ENCODE measurements at places on chromosomes 11 and 22. TPM values are rescaled to one million over a fixed set of nuclear protein-coding genes. Genes with fewer than 3 reads are reported as not detected.

Gene CYB5R2
- 0.54 TPM for total RNA-seq

Gene KAT5
- total RNA-seq, result 53.5 TPM

Gene CNGA4
- not detected for total RNA-seq

Gene KREMEN1
- 2.9 TPM for total RNA-seq

Gene H19
- 10.2 TPM for total RNA-seq

Gene FGF4
- total RNA-seq, result 0.14 TPM

Gene CCDC116
- 0.18 TPM for total RNA-seq

Gene RBMXL2
- total RNA-seq, result 0.18 TPM

Gene POU2AF2
- total RNA-seq, result 1.0 TPM

Gene APLNR
- 0.11 TPM for total RNA-seq

Gene MAJIN
- total RNA-seq, result 0.13 TPM

Gene ASCL2
- 0.47 TPM for total RNA-seq

Gene DDIAS
- 7.3 TPM for total RNA-seq

Gene APOA5
- total RNA-seq, result not detected

Gene MYO7A
- total RNA-seq, result 15.7 TPM

DNA sequence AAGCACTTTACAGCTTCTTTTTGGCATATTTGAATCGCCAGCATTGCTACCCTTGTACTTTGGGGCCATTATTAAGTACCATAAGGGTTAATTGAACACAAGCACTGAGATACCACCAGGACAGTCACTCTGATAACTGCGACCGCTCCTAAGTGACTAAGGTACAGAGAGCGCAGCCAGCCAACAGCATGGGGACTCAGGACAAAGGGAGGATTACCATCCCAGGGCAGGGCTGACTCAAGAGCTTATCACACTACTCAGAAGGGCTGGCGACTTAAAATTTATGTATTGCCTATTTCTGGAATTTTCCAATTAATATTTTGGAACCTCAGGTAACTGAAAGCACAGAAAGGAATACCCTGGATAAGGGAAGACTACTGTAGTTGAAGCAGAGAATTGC is 479 bp downstream of the ZNF280A start:
- no peak for ATAC-seq

DNA sequence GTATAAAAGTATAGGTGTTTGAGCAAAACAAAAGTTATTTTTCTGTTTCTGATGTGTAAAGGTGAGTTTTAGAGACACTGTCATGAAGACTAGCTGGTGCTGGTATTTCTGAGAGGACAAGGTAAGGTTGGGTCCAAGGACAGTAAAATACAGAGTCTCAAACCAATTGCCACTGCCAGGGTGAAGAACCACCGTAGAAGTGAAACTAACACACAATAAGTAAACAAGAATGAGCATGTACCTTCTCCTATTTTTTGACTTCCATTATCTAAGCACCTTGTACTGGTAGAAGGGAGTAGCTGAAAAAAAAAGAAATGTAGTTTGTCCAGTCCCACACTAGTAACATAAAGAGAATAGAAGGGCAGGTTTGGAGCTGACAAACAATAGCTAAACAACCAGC is 117.3 kb downstream of the TTC28 start:
- ATAC-seq, result no peak

DNA sequence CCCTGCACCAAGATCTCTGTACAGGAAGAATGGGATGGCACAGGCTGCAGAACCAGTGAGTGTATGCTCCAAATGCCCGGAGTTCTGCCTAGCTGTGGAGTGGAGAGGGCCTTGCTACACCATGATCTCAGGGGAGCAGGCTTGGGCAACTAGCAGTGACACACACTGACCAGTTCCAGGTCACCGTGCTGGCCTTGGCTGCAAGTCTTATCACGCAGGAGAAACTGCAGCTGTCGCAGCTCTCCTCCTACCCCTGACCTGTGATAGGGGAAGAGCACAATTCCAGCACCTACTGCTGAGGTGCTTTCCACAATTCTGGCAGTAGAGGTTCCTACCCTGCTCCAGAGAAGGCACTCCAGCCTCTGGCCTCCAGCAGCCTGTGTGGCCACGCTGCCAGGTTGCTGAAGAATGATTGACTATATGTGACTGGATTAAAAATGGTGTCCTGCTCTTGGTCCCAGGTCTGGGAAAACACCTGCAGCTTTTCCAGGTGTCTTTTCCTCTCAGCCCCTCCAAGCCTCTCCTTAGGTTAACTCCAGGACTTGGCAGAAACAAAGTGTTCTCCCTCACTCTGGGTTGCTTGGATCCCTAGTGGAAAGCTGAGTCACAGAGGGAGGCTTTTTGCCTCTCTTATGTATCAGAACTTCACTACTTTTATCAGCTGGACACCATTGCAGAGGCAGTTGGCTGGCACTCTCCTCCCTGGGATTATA is 43.3 kb upstream of the PTPN5 start:
- ATAC-seq, result no peak

DNA sequence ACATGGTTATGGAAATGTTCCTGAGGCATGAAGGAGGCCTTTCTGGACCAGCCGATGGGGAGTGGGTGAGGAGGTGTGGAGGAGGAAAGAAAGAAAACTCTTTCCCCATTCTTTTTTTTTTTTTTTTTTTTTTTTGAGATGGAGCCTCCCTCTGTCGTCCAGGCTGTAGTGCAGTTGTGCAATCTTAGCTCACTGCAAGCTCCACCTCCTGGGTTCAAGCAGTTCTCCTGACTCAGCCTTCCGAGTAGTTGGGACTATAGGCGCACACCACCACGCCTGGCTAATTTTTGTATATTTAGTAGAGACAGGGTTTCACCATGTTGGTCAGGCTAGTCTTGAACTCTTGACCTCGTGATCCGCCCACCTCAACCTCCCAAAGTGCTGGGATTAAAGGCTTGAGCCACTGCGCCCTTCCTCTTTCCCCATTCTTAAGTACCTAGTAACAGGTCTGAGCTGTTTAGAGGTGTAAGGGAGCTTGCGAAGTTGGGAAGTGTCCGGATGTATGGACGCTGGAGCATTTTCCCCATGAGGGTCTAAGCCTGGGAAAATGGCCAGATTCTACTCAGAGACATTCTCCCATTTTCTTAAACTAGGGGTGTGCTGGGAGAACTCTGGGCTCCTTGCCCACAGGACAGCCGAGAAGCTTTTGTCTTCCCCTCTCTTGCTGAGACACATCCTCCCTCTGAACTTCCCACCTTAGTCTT is 135.8 kb downstream of the TEAD1 start:
- no peak for ATAC-seq

DNA sequence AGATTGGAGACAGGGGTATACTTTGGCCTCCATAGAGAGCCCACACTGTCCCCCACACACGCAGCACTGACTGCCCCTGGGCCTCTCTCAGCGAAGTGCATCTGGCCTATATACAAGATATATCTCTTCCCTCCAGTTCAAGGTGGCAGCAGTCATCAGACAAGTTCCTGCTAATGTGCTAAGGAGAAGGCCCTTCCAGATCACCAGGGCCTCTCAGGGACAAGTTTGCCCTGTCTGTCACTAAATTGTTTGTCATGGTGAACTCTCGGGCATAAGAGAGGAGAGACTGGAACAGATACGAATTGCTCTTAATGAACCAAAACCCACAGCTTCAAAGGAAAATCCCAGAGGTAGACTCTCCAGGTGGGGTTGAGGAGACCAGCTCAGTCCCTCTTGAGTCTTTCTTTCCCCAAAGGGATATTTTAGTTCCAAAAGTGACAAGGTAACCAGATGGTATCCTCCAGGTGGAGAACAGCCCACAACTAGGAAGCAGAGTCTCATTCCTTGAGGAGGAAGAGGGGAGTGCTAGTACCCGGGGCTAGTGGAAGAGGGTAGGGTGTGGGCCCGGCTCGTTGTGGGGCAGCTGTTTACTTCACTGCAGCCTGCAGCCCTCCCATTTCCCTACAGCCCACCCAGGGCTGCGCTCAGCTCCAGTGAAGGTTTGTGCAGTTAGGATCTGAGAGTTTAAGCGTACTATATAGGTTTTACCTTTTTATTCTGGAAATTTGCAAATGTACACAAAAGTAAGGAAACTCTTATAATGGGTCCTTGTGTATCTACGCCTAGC is 2.2 kb upstream of the SLC35C1 start:
- ATAC-seq, result no peak

GRCh38 chr11:68169442-68169841 is 43.7 kb downstream of the KMT5B start:
- no peak for ATAC-seq

DNA sequence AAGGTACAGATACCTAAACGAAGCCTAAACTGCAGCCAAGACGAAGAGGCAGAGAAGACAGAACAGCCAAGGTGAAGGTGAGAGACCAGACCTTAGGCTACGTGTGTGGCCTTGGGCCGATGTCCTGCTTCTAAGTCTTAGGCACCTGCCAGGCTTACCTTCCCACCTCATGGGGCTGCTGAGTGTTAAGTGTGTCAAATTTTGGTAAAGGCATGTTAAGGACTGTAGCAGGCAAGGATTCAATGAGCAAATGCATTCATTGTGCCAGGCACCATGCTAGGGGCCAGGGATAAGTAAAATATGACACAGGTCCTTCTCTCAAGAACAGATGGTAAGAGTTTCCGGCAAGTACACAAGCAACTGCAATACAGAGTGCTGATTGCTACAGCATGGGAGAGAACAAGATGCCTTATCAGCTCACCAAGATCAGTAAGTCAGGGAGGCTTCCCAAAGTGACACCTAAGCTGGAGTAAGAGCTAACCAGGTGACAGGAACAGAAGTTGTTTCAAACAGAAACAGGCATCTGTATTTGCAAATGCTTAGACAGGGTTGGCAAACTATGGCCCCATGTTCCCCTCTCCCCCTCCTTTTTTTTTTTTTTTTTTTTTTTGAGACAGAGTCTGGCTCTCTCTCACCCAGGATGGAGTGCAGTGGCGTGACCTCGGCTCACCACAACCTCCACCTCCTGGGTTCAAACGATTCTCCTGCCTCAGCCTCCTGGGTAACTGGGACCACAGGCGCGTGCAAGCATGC is 46.7 kb downstream of the CLTCL1 start:
- ATAC-seq, result no peak

DNA sequence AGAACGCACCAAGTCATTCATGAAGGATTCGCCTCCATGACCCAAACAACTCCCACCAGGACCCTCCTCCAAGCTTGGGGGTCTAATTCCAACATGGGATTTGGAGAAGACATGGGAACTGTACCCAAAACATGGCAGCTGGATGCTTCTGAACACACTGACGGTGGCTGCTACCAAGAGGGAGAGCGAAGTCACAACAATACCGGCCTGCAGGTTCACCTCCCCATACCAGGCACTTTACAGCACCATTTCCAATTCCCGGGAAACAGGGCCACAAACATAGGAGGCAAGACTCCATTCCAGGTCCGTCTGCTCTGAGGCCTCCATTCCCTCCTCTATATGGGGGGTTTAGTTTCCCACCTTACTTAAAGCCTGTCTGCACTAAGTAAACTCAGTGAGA is 75.8 kb downstream of the LINC01488 start:
- no peak for ATAC-seq

GRCh38 chr11:65888163-65888814 is at the start of gene FIBP:
FIBP (minus strand) TSS chr11:65888471; CDS start chr11:65888418, 53 bp downstream.
- ATAC-seq, result peak; percentile 70

- no peak for ATAC-seq
These were observed 125.5 kb downstream of the KCNQ1 start for GRCh38 chr11:2570211-2570811.

DNA sequence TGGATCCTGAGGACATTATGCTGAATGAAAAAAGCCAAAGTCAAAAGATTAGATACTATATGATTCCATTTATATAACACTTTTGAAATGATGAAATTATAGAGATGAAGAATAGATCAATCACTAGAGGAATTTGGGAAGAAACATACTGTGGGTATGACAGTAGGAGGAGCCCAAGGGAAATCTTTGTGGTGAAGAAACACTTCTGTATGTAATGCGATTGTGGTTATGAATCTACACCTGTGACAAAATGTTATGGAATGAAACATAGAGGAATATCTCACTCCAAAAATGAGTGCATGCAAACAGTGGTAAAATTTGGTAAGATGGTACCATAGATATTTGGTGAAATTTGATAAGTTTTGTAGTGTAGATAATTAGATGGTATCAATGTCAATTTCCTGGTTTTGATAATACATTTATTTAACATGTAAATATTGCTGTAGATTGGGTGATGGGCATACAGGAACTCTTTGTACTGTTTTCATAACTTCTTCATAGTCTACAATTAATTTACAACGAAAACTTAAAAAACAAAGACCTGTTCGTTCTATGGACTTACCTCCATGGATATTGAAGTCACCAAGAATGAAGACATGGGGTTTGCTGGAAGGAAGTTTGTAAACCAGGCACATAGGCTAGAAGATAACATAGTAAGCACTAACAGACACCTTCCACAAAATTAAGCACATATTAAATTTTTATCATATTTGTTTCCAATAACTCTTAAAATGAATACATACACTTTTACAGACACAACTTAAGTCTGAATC is 11.5 kb downstream of the MRGPRX1 start:
- ATAC-seq, result no peak

DNA sequence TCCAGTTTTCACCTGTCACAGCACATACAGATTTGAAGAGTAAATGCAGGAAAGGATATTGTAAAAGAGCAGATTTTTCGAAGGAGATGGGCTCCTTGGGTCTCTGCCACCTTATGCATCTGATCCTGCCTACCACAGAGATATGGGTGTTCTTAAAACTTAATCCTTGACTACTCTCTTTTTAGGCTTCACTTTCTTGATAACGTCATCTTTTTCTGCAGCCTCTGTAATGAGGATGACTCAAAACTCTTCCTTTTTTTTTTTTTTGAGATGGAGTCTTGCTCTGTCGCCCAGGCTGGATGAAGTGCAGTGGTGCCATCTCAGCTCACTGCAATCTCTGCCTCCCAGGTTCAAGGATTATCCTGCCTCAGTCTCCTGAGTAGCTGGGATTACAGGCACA is 7.8 kb downstream of the PRR14L start:
- no peak for ATAC-seq

DNA sequence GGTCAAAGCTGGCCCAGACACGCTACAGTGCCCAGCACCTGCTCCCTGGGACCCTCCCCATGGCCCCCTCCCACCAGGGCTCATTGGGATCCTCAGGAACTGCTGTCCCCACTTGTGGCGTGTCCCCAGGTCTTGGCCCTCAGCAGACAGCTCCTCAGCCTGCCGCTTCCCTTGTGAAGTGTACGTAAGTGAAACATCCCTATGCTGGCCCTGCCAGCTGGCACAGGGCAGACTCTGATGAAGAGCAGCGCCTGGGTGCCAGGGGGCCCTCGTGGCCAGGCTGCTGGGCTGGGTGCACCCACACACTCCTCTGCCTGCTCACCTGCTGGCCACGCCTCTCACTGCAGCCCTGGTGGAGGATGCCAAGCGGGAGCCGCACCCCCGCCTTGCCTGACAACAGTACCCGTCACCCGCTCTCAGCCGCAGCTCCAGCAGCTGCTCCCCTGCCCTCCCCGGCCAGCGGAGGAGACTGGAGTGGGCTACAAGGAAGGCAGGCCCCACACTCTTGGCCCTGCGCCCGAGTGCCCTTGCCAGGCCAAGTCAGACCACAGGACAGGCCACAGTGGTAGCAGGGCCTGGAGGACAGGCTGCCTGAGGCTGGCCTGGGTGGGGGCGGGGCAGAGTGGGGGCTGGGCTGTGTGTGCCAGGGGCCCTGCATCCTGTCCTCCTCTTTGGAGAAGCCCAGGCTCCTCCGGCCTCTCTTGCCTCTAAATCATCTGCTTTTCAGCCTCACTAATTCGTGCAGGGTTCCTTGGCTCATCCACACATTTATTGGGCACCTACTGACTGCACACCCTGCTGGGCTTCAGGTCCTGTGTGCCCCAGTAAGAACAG is 39.5 kb downstream of the IGF2 start:
- ATAC-seq, result no peak
